ENCODE measurements at places on chromosomes 4 and X. TPM values are rescaled to one million over a fixed set of nuclear protein-coding genes. Genes with fewer than 3 reads are reported as not detected.
A peak's percentile ranks its signal among the peaks of the same experiment; 100 is the strongest.

Gene MAGEB6
- not detected for total RNA-seq

Gene UVSSA
- total RNA-seq: 15.1 TPM

Gene CT45A2
- total RNA-seq: not detected

Gene NDST3
- not detected for total RNA-seq

Gene REST
- 36.4 TPM for total RNA-seq

DNA sequence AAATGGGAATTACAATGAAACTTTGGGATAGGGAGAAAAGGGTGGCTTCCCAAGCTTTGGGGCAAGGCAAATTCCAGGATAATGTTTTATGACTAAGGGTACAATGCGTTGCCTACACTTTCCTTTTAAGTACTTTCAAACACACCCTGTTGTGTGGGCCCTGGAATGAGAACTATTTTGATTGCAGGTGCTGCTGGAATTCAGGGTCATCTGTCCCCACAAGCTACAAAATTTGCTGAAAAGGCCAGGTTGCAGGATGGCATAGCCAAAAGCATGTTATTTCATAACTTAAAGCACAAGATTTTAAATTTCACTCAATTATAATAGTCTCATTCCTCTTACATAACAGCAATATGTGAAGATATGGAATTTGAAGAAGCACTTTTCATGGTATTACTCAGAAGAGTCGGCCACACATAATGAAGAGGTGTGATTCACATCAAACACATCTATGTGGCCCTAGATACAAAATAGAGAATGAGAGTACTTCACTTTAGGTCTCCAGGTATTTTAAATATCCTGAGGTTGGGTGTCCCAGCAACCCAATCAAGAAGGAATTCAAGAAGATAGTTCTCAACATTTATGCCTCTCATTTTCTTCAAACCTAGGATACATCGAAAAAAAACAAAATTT, 89.3 kb downstream of the APBB2 start:
- DNase-seq: no peak

GRCh38 chr4:134243742-134244713, 42.4 kb upstream of the PABPC4L start:
- DNase-seq: no peak

Gene C4orf50
- total RNA-seq: not detected

Gene KIAA1210
- total RNA-seq: not detected

- DNase-seq: no peak
These were observed 54.2 kb downstream of the C4orf50 start for GRCh38 chr4:5964030-5964429.

GRCh38 chrX:17616936-17617335, 120.4 kb upstream of the SCML1 start:
- DNase-seq: no peak

Gene F8A2
- total RNA-seq: 2.6 TPM

DNA sequence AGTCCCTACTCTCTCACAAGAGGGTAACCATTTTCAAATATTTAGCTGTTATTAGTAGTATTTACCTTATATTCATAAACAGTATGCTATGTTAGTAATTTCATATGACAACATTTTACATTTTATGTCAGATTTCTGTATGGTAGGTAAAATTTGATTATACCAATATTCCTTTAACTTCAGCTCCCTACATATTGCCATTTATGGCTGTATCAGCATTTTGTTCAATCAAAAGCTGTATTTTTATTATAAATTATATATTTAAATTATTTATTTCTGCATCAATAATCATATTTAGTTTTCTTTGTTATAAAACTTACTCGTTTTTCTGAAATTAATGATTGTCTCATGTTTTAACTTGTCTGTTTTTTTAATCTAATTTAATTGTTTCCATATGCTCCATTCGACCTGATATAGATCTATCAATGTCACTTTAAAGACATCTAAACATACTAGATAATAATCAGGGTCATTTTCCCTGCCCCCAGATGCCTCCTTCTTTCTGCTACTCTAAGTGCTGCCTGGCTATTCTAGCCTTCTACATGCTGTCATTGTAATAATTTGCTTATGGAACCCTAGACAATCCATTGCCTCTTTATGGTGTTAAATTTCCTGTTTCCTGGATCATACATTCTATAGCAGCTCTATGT, 1976.7 kb upstream of the ADGRL3 start:
- no peak for DNase-seq

DNA sequence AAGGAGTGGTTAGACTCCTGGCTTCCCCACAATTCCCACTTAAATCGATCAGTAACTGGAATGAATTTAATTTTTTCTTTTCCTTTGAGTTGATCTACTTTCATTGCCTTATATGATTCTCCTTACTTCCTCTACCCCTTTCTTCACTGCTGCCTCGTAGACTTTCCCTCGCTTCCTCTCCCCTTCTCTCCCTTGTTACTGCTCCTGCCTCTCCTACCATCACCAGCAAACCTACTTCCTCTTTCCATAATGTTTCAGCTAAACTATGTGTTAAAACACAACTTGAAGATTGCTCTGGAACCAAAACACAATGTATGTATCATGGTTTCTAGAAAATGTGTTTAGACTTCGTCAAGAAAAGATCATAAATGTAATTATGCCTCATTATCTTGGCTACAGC, 132.0 kb upstream of the TET2 start:
- DNase-seq: no peak

DNA sequence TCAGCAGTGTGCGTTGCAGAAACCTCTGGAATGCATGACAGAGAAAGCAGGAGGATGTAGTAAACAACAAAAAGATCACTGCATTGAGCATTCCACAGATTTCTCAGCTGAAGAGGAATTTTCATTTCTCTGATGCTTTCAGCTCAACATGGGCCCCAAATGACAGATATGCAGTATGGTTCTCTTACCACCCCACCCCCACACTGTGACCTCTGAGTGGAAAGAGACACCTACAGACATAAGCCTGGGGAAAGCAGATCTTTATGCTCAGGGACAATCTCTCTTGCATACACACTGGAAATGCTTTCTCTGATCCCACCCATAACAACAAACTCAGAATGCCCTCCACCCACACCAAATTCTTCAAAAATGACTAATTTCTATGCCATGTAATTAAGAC, 983.7 kb upstream of the LCORL start:
- peak; percentile 16 for DNase-seq

Gene TMPRSS11B
- 1.5 TPM for total RNA-seq

DNA sequence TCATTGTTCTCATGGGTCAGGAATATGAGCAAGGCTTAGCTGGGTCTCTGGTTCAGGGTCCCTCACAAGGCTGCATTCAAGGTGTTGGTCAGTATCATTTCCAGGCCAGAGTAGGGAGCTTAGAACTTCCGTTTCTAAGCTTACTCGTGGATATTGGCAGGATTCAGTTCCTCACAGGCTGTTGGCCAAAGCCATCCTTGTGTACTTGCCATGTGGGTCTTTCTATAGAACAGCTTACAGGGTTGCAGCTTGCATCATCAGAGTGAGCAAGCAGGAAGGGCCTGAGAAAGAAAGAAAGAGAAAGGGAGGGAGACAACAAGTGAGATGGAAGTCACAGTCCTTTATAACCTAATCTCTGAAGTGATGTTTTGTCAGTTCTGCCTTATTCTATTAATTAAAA, 5.1 kb upstream of the LIMCH1 start:
- DNase-seq: no peak

DNA sequence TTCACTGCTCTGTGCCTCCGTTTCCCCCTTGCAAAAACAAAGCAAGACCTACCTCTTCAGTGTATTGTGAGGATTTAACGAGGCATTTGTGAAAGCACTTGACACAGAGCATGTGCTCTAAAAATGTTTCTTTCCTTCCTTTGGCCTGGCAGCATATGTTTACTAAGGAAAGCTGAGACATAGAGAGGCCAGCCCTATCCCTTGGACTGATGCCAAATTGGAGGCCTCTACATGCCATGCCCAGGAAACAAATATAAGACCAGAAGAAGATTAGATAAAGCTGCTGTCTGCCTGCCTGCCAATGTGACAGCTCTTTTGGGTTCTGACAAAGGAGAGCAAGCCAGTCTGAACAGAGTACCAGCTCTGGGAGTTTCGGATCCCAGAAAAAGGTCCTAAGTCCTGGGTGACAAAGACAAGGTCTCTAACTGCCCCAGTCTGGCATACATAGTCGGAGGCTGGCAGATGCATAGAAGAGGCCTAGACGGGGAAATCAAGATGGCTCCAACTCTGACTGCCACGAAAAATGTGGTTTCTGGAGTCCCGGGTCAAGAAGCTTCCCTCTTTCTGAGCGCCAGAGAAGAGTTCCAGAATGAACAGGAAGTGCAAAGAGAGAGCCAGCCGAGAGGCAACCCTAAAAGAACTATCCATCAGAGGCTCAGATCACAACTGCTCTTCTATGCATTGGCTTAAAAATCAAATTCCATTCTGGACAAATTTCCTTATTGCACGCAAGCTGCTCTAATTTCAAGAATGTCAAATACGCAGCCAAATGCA, 25.8 kb downstream of the OTUD6A start:
- DNase-seq: peak; percentile 59

DNA sequence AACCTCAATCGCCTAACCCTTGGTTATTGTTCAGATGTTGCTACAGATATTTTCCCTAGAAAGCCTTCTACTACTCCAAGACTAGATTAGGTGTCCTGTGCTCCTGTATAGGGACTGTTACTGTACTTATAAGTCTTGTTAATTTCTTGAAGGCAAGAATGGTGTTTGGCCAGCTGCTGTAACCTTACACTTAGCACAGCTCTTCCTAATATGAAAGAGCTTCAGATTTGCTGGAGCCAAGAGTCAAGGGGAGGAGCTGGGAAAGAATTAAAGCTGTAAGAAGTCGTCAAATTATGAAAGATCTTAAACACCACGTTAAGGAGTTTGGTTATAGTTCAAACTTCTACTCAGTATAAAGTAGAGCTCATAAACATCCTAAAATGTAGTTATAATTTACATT, 245.9 kb upstream of the TLL1 start:
- no peak for DNase-seq

Gene PCDH18
- total RNA-seq: 99.1 TPM

DNA sequence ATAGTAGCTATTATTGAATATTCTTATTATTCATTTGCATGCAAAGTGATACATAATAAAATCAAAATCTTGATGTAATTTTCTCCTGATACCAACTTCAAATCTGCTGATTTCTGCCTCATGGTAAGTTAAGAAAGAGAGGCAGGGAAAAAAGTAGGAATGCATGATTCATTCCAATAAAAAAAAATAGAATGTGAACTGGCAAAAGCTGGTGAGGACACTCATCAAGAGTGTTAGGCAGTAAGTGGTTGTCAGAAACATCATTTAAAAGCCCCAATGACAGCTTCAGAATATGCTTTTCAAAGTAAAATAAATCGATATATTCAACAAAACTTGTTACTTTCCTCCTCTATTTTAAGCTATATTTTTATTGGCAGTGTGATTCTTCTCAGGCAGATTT, 979.1 kb downstream of the TECRL start:
- no peak for DNase-seq

DNA sequence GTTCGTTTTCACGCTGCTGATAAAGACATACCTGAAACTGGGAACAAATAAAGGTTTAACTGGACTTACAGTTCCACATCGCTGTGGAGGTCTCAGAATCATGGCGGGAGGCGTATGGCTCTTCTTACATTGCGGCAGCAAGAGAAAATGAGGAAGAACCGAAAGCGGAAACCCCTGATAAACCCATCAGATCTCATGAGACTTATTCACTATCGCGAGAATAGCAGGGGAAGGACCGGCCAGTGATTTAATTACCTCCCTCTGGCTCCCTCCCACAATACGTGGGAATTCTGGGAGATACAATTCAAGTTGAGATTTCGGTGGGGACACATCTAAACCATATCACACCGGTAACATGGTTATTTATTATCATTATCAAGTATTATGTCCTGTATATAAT, 2204.5 kb downstream of the ARAP2 start:
- DNase-seq: no peak

DNA sequence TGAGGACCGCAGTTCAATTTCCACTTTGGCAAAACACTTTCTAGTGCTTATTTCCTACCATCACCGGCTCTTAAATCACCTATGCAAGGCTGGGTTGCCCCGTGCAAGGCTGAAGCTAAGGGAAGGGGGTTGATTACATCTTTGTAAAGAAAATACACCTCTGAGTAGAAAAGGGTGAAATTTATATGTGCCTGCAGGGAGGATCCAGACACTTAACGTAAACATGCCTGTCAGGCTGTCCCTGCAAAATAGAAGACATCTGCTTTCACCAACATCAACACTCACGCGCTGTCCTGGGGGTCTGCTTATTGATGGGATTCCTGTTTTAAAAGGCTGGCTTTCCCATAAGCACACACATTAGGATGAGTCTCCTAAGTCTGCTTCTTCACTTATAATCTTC, 92.0 kb downstream of the PRKX start:
- DNase-seq: no peak

- no peak for DNase-seq
These were observed 241.1 kb upstream of the PPP1R2C start for GRCh38 chrX:43019021-43019420.

Gene HSFX2
- 1.7 TPM for total RNA-seq

- no peak for DNase-seq
These were observed 137.0 kb downstream of the KCNIP4 start for GRCh38 chr4:21811565-21811964.

Gene FAM47A
- not detected for total RNA-seq

Gene IGFBP7
- 972 TPM for total RNA-seq

DNA sequence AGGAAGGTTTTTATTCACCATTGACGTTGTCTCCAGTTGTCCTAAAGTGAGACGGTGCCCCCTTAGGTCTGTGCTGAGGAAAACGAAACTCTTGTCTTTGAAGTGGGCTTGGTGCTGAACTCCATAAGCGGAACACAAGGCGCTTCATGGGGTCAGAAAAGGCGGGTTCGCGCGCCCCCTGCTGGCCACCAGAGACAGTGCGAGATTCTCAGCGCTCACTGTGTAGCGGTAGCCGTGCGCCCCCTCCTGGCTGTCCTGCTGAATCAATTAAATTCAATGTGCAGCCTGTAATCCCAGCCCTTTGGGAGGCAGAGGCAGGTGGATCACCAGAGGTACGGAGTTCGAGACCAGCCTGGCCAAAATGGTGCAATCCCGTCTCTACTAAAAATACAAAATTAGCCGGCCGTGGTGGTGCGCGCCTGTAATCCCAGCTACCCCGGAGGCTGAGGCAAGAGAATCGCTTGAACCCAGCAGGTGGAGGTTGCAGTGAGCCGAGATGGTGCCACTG, 64.1 kb downstream of the RLIM start:
- peak; percentile 87 for DNase-seq

Gene EPHA5
- not detected for total RNA-seq

DNA sequence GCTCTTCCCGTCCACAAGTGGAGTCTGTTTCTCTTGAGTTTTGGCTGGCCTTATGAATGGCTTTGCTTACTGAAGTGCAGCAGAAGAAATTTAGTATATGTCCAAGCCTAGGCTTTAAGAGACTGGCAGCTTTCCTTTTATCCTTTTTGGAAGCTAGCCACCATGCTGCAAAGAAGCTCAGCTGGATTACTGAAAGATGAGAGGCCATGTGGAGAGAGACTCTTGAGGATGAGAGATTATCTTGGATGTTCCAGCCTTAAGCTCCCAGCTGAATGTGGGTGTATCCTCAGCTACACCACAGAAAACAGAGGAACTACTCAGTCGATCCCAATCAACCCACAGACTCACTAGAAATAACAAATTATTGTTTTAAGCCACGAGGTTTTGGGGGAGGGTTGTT, 12.5 kb downstream of the CCNG2 start:
- DNase-seq: no peak

Data from stomach (tissue), 19 donors.